ENCODE measurements at places on chromosomes 2 and 18.

GRCh38 chr18:77708826-77709506 lies 459.3 kb downstream of the GALR1 start:
- DNase-seq: no peak

- DNase-seq: no peak
Observed at GRCh38 chr2:10079870-10080535, at the start of gene CYS1. CYS1 (minus strand) TSS chr2:10080411; CDS start chr2:10080223, 188 bp downstream.

- no peak for DNase-seq
Observed at GRCh38 chr2:220891405-220891804, 680.7 kb downstream of the EPHA4 start.

DNA sequence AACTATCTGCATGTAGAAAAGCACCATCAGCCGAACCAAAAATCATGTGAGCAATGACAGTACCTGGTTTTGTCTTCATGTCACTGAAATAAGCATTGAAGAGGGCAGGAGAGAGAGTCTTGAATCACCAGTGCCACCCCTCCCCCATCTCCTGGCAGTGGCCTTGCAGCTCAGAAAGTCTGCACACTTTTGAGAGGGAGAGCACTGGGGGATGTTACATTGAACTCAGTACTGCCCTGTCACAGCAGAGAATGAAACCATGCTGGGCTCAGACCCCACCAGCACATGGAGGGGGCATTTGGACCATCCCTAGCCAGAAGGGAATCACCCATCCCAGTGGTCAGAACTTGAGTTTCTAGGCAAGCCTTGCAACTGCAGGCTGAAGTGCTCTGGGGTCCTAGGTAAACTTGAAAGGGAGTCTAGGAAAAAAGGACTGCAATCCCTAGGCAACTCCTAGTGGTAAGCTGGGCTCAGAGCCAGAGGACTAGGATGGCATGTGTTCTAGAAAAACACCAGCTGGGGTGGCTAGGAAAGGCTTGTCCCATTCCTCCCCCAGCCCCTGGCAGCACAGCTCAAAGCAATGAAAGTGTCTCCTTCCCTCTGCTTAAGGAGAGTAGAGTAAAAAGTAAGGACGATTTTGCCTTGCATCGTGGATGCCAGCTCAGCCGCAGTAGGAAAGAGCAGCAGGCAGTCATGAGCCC lies 259.9 kb upstream of the MYT1L start:
- no peak for DNase-seq

- no peak for DNase-seq
Observed at GRCh38 chr2:95079199-95079683, 42.4 kb downstream of the MRPS5 start.

- no peak for DNase-seq
Observed at GRCh38 chr2:231396058-231396821, 730 bp downstream of the B3GNT7 start.

- DNase-seq: no peak
Observed at GRCh38 chr2:152557273-152557888, 159.9 kb downstream of the PRPF40A start.

GRCh38 chr2:230872968-230873660 lies 8.4 kb downstream of the ITM2C start:
- DNase-seq: no peak

DNA sequence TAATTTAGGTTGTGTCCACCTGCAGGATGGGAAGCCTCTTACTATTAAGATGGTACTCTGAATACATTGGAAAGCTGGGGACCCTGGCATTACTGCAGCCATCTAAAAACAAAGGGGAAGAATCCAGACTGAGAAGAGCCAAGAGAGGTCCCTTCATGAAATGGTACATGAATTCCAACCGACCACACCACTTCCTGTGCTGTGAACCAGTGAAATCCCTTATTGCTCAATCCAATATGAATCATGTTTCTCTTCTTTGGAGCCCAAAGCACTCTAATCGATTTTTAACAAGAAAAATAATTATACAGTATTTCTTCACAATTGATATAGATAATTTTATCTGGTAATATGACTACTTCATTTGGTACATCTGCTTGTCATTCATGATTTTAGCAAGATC lies 479.7 kb upstream of the RAB6C start:
- DNase-seq: no peak

DNA sequence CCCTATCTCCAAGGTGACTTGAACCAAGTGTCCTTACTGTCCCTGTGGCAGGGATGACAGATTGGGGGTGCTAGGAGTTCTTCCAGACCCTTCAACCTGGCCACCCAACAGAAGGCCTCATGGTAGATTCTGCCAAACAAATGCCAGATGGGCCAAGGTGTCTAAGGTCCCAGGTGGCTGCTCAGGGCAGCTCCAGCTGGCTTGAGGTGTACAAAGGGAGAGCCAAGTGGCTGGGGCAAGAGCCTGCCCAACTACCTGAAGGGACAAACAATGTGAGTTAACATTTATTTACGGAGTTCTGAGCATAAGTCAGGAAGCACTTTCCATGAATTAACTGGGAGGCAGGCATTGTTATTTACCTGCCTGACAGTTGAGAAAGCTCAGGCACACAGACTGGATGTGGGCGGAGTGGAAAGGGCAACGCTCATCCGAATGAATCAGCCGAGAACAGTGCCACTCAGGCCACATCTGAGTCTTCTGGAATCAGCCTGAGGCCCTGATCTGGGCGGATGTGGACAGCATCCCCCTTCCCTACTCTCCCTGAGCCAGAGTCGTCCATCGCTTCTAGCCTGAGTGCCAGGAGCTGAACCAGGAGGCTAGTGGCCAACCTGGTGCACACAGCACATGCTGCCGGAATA lies 4.4 kb upstream of the KCNIP3 start:
- no peak for DNase-seq

- no peak for DNase-seq
Observed at GRCh38 chr2:98086491-98087446, at the start of gene VWA3B. VWA3B (plus strand) TSS chr2:98087167; CDS start chr2:98093093, 5,926 bp downstream.

GRCh38 chr2:134227666-134228065 lies 26.2 kb upstream of the MGAT5 start:
- no peak for DNase-seq

- no peak for DNase-seq
Observed at GRCh38 chr2:60484133-60484645, 69.3 kb downstream of the BCL11A start.

DNA sequence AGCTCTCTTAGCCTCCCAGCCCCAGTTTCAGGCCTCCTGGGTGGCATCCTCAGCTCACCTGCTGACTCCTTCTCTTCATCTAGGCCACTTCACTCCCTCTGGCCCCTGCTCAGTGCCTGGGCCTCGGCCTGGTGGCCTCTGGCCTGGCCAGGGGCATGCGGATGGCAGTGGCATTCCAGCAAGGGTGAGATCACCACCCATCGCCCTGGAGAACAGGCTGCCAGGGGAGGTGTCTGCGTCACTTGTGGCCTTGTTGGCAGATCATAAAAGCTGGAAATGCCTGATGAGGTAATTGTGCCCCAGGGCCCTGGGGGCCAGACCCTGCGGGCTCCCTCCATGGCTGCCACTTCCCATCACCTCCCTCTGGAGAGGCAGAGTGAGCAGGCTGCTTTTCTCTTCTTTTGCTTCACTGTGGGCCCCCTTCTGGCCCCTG lies 72.5 kb upstream of the SMAD2 start:
- no peak for DNase-seq

DNA sequence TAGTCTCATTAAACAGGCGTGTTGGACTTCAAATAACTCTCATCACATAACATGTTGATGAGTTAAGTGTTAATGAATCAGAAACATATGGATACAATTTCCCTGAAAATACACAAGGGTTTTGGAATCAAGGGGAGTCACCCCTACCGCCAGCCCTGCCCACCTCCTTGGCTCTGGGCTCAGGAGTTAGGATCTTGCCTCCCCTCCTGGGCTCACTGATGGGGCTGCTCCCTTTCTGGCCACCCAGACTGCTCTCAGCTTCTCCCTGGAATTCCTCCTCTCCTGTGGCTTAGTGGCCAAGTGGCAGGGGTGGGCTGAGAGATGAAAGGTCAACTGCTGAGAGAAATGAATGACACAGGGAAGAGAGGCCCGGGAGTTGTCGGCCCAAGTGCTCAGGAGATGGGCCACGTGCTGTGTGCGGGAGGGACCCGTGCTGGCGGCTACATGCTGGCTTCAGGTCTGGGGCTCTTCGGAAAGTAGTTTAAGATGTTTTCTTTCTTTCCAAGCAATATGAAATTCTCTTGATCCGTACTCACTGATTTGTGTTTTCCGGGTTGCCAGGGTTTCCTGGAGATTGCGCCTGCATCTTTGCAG lies 55.8 kb upstream of the TNP1 start:
- DNase-seq: no peak

DNA sequence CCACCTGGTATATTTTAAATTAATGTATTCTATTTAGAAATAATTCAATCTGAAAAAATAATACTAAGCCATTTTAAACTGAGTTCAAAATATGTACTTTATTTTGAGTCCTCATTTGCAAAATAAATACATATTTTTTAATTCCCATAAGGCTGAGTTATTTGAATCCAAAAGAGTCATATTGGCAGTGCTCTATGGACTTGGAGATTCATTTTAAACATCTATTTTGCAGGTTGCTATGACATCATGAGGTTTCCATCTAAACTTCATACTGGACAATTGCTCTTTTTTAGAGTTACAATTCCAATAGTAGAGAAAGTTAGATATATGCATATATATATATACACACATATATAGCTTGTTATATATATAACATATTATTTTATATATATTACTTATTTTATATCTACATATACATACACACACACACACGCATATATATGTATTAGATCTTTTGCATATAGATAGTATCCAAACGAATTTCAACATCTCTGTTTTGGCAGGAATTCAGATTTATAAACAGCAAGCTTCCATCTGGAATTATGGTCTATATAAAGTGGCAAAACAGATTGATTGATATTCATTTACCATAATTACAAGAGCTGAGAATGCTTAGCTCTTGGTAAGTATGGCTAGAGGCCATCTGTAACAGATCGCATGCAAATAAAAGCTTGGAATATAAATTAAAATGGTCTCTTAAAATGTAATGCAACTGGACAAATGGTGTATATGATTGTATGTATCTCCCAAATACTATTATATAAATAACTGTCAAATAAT lies 34.9 kb downstream of the NOL4 start:
- no peak for DNase-seq

DNA sequence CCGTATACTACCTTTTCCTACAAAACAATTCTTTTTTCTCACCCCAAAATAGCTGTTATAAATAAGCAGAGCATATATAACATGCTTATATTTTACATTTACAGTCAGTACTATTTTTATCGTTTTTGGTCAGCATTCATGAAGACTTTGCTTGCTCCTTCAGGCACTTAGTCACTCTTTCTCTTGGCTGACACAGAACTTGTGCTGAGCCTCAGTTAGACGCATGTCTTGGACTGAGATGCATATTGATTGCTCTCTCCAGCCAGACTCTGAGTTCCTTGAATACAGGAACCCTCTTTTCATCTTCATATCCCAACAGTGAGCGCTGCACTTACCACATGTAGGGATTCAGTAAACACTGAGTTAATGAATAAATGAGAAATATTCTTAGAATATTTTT lies 158.3 kb downstream of the RTN4 start:
- no peak for DNase-seq

DNA sequence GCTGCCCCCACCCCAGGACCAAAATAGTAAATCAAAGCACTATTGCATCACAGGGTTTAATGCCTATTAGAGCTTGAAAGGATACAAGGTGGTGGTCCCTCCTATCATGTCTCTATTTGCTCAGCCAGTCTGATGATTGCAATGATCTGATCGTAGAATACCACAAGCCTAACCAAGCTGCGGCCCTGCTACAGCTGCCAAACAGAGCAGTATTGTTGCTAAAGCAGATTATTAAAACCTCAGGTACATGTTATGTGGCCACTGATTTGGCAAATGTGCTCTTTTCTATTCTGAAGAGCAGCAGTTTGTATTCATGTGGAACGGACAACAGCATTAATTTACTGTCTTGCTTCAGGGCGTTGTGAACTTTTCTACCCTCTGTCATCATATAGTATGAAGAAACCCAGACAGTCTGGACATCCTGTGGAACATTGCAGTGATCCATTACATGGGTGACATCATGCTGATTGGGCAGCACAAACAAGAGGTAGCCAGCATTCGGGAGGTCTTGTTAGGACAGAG lies 8.4 kb upstream of the VAPA start:
- DNase-seq: no peak

DNA sequence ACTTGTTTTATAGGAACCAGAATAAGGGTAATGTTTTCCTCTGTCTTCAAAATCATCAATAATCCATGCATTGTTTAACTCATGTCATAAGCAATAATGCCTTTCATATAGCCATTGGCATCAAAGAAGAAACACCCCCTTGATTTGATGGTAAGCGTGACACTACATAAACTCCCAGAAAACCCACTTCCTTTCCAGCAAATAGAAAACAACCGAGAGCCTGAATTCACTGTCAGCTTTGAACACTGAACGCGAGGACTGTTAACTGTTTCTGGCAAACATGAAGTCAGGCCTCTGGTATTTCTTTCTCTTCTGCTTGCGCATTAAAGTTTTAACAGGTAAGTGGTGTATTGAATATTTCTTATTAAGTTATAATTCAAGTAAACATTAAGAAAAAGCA lies at the start of gene ICOS:
Gene ICOS (plus strand): TSS at position 229 of the 400 bp plus-strand sequence. CDS start 52 bp downstream, at position 281.
- no peak for DNase-seq

DNA sequence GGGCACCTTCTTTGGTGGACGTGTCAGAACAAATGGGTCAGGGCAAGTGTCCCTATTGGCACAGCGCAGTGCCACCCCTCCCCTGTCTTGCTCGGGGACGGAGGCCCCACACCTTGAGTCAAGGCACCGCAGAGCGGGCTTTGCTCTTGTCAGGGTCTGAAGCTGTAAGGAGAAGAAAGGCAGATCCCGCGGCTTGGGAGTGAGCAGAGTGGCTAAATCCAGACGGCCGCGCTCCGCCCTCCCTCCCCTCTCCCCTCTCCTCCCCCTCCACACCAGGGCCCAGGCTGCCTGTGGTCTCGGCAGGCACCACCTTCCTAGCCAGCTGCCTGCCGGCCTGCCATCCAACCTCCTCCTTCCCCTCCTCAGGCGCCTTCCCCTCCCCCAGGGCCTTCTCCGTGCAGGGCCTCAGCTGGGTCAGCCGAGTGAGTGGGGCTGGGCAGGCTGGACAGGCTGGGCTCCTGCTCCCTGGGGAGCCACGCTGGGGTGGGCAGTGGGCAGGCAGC lies 25.8 kb downstream of the SPEG start:
- no peak for DNase-seq

DNA sequence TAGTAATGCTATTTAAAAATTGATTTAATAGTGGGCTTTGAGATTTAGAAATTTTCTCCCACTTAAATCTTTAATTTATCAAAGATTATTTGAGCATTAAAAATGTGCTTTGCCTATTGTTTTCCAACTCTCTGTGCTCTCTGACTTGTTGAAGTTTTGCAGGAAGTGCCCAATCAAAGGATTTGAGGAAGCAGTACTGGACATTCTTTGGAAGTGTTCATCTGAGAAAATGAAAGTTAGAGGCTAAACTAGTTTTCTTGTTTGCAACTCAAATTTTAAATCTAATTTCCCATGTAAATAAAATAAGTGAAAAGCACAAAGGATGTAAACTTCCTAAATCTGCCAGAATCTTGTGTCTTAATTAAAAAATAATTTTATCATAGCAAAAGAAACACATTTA lies 89.1 kb downstream of the CAMKMT start:
- no peak for DNase-seq

Data from stimulated activated CD4-positive, alpha-beta T cell treated with anti-CD3 and anti-CD28 coated beads, Interleukin-1b, Interleukin-23, amount 100 ng/mL, for 24 hours (primary cell).